MCF 10A (cell line): ENCODE measurements at places on chromosomes 3 and 15. TPM values are rescaled to one million over a fixed set of nuclear protein-coding genes. Genes with fewer than 3 reads are reported as not detected.
A peak's percentile ranks its signal among the peaks of the same experiment; 100 is the strongest.

The GCSAM gene
- total RNA-seq = 0.29 and 0.63 TPM in 2 replicates

The RPL14 gene
- total RNA-seq = 3,024 and 3,432 TPM in 2 replicates

DNA sequence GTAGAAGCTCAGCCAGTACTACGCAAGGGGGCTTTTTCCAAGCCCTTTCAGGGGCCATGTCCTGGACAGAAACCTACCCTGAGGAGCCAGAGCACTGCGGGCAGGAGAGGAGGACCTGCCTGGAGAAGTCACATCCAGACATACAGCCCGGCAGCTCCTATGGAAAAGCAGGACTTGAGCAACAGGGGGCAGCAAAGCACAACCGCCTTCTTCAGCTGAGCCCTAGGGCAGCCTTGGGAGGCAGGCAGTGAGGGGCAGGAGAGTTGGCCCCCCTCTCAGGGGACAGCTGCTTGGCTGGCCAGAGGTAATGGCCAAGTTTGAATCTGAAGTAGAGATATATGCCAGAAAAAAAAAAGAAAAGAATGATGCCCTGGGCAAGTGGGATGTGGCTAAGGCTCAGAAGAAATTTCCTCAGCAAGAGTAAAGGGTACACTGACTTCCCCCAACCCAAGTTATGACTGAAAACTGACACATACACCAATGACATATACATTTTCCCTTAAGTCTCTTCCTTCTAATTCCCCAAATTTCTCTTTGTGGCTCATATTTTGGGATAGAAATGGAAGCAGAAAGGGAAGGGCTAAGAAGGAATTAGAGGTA lies 56.9 kb downstream of the CYP19A1 start:
- DNase-seq = peak; percentile 69

The AADACL2 gene
- not detected in 2 replicates for total RNA-seq

GRCh38 chr3:7692866-7693265 lies 808.8 kb upstream of the LMCD1 start:
- DNase-seq = no peak

The ATP13A4 gene
- not detected in 2 replicates for total RNA-seq

GRCh38 chr15:68278345-68278594 lies 725 bp downstream of the FEM1B start:
- DNase-seq = no peak

- DNase-seq = no peak
Measured at GRCh38 chr3:196754091-196754981, 14.7 kb downstream of the PAK2 start.

DNA sequence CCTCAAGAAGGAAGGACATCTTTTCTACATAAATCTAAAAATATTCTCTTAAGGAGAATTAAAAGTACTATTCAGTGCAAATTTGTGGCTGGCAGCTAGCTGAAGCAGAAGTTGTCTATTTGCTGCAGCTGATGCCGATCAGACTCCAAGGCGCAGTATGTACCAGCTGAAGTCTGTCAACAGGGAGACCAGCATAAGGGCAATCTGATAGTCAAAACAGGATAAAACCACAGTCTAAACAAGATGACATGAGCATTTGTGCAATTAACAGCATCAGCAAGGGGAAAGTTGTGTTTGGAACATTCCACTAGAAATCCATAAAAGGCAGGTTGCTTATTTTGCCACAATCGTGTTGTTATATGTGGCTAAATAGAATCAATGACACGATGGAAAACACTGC lies 198.2 kb upstream of the ROBO2 start:
- DNase-seq = no peak

- peak; percentile 12 for DNase-seq
Measured at GRCh38 chr15:38084289-38084688, 149.8 kb downstream of the TMCO5A start.

- no peak for DNase-seq
Measured at GRCh38 chr3:102194760-102195159, 240.1 kb upstream of the ZPLD1 start.

The RTP4 gene
- not detected in 2 replicates for total RNA-seq

The GP9 gene
- not detected in 2 replicates for total RNA-seq

- DNase-seq = no peak
Measured at GRCh38 chr3:149441642-149442041, 32.9 kb upstream of the TM4SF4 start.

DNA sequence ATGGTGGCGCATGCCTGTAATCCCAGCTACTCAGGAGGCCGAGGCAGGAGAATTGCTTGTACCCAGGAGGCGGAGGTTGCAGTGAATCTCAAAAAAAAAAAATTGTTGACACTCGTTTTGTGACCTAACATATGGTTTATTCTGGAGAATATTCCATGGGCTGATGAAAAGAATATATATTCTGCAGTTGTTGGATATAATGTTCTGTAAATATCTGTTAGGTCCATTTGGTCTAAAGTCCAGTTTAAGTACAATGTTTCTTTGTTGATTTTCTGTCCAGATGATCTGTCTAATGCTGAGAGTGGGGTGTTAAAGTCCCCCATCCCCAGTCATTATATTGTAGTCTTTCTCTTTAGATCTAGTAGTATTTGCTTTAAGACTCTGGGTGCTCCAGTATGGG lies 15.6 kb downstream of the IL20RB start:
- no peak for DNase-seq

The MYH15 gene
- total RNA-seq = 0.19 and 0.25 TPM in 2 replicates

The CPNE9 gene
- not detected in 2 replicates for total RNA-seq

- no peak for DNase-seq
Measured at GRCh38 chr15:27746401-27746955, 352.6 kb downstream of the OCA2 start.

GRCh38 chr3:25038922-25039321 lies 389.1 kb upstream of the RARB start:
- DNase-seq = no peak

The SLC9C1 gene
- not detected in 2 replicates for total RNA-seq

DNA sequence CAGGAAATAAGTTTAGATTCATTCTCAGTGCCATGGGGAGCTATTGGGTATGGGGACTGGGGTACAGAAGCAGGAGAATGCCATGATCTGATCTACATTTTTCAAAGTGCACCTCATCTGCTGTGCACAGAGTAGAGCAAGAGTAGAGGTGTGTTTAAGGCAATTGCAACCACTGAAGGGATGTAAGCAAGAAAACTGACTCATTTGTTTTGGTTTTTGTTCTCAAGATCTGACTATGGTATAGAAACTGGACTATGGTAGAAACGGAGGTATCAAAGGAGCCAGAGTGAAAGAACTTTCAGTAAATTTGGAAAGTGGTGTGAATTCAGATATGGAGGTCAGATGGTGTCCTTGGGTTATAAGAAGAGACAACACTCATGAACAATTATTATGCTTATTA lies 86.2 kb upstream of the CMSS1 start:
- no peak for DNase-seq

DNA sequence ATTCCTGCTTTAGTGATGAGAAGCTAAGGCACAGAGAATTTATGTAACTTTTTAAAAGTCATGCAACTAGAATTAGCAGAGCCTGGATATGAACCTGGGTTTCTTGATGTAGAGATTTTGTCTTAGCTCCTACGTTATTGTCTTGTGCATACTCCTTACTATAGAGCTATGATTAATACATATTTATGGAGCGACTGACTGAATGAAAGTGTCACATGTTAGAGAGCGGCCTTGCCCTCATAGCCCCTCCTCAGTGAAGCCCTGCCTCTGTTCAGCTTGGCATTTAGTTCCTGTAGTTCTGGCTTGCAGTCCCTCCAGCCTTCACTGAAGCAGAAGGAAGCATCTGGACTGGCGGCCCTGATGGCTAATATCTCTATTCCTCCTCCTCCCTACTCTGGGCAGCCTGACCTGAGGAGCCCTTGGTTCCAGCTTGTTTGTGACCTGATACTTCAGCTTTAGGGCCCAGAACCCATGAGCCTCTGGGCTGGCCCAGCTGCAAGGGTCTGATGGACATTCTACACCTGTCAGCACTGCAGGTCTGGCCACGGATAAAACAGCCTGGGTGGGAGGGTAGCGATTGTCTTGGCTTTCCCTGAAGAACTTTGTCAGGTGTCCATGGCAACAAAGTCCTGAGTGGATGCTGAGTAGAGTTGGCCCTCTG lies 13.4 kb upstream of the AGBL1 start:
- no peak for DNase-seq

GRCh38 chr15:49817100-49817499 lies 196.3 kb downstream of the DTWD1 start:
- no peak for DNase-seq

The RYR3 gene
- not detected in 2 replicates for total RNA-seq

- peak; percentile 52 for DNase-seq
Measured at GRCh38 chr3:44712455-44713075, at the start of gene ZNF502. ZNF502 (plus strand) TSS chr3:44712660; CDS start chr3:44720262, 7,602 bp downstream.

The MYL3 gene
- not detected in 2 replicates for total RNA-seq

DNA sequence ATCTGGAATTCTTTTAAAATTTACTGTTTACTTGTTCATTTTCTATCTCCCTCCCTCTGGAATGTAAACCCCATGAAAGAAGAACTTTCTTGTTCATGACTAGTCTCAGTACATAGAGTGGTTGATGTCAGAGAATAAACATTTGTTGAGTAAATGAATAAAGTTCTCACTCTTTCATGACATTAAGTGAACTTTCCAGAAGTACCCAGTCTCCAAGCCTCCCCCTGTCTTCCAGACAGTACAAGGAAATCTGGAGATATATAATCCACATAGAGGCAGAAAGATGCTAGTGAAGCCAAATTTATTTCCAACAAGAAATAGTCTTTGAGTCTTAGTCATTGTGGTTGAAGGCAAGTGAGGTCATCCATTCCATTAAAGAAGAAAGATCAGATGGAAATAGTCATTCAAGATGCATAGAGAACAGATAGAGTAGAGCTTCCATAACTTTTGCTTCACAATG lies 71.5 kb upstream of the GALNT15 start:
- DNase-seq = no peak

- DNase-seq = no peak
Measured at GRCh38 chr3:42265059-42265991, 660 bp downstream of the CCK start.

The LDHAL6B gene
- total RNA-seq = not detected in 2 replicates

The KCNH8 gene
- total RNA-seq = 0.07 TPM in 1 of 2 replicates, not detected in the other

GRCh38 chr15:47675735-47676134 lies 41.6 kb upstream of the SEMA6D start:
- no peak for DNase-seq

The CYP1A1 gene
- total RNA-seq = not detected in 2 replicates

GRCh38 chr3:101454629-101455028 lies 58.4 kb downstream of the SENP7 start:
- DNase-seq = no peak

The AMIGO3 gene
- total RNA-seq = 0.79 TPM in 1 of 2 replicates, not detected in the other

DNA sequence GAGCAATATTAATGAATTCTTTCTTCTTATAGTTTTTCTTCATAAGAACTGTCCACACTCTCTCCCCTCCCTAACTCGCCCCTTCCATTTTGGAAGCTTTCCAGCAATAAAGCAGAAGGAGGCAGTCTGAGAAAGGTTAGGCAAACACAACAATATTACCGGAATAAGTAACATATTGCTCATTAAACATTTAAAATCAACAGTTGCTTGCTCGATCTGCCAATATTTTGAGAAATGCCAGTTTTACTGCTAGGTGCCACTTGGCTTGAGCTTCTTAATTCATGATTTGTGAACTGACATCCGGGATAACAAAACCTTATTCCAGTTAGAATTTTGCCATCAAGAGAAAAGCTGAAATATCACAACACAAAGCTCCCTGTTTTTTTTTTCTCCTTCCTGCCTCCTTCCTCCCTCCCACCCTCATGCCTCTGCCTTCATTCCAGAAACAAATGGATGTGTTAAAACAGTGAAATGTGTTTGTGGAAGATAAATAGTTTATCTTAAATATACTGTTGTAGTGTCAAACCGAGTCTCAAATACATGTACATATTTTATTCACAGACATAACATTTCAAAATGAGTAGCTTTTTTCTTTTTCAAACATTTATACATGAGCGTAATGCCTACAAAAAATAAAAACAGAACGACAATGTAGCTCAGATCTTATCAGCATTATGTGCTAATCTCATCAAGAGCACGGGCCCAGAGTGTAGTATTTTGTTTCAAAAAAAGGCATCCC lies 253.7 kb downstream of the GAP43 start:
- DNase-seq = no peak

The RTF1 gene
- 30.2 and 30.6 TPM in 2 replicates for total RNA-seq

The IRAK2 gene
- 6.0 and 7.0 TPM in 2 replicates for total RNA-seq
